Mesendoderm (in vitro differentiated cells): ENCODE measurements at places on chromosomes 7 and 10.

GRCh38 chr7:26580711-26581110 is 283.7 kb downstream of the SKAP2 start:
- no peak overlapping the region for H3K4me3 ChIP-seq
- DNase-seq, result no peak
- H3K27ac ChIP-seq, result no peak overlapping the region

GRCh38 chr10:133471300-133472109 is 17.8 kb downstream of the SCART1 start:
- H3K4me1 ChIP-seq, result no peaks in the 10 kb centered on the region
- H3K36me3 ChIP-seq, result no peaks in the 10 kb centered on the region
- H3K27me3 ChIP-seq, result no peaks in the 10 kb centered on the region
- no peak overlapping the region for H3K4me3 ChIP-seq

GRCh38 chr7:105741982-105742381 is 134.4 kb downstream of the ATXN7L1 start:
- peaks cover 16% of the 10 kb centered on the region for H3K4me1 ChIP-seq
- no peak overlapping the region for H3K27ac ChIP-seq
- H3K36me3 ChIP-seq, result no peaks in the 10 kb centered on the region

GRCh38 chr10:4652111-4653010 is 173.6 kb upstream of the AKR1E2 start:
- H3K4me3 ChIP-seq, result no peak overlapping the region
- H3K4me1 ChIP-seq, result no peaks in the 10 kb centered on the region
- no peak overlapping the region for H3K27ac ChIP-seq

- peak within 1 kb of the TSS; percentile 26 for H3K4me3 ChIP-seq
- H3K4me1 ChIP-seq, result no peaks in the 10 kb centered on the region
- no peak within 1 kb of the TSS for H3K27ac ChIP-seq
- no peaks in the 10 kb centered on the region for H3K36me3 ChIP-seq
- H3K27me3 ChIP-seq, result no peaks in the 10 kb centered on the region
Measured at GRCh38 chr7:129501760-129502707, at the start of gene SMKR1. Gene SMKR1, plus strand, starts transcription at chr7:129502531. Its CDS starts 294 bp downstream, at chr7:129502825.

DNA sequence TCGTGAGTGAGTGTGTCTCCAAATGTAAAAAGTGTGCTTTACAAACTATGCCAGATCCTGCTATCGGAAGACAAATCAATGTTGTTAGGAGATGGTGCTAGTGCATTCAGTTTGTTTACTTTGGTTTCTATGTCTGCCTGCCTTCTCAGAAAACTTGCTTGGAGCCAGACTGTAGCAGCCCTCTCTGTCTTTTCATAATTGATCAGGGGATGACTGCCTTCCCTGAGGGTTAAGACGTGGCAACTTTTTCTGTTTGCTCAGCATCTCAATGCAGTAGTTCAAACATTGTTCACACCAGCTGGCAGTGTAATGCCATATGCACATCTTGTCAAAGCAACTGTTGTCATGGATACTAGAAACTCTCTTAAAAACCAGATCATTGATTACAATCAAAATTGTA is 118.5 kb downstream of the FOXP2 start:
- H3K36me3 ChIP-seq, result no peaks in the 10 kb centered on the region
- no peak overlapping the region for H3K27ac ChIP-seq
- H3K4me3 ChIP-seq, result no peak overlapping the region
- no peaks in the 10 kb centered on the region for H3K27me3 ChIP-seq
- peak; percentile 19 for DNase-seq

DNA sequence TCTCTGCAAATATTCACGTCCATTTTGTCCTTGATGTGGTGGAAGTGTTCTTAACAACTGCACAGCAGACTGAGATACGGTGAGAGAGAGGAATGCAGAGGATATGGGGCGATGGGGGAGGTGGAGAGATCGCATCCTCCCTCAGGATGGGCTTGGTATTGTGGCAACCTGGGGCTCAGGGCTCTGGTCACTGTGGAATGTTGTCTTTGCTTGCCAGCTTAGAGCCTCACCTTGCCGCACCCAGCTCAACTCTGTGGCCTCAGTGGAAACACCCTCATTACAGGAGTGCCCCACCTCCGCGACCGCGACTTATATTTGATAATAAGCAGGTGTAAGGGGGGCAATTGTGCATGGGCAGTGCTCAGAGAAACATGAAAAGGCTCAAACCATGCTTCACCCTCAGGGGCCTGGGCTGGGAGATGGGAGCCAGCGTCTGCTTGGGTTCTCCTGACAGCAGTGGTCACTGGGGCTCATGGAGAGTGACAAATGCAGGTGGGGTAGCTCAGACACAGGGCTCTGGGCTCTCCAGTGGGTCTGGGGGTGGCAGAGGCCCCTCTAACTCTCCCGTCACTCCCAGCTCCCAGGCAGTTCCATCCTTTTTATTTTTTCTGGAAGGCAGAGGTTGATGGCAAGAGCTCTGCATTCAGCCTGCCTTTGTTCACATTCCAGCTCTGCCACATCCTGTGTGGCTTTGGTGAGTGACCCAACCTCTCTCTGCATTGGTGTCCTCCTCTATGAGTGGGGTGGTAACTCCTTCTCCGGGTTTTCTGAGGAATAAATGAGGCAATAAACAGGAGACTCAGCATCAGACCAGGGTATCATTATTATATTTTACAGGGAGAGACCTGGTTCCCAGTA is 43.1 kb upstream of the EMX2 start:
- H3K27ac ChIP-seq, result no peak overlapping the region
- H3K4me3 ChIP-seq, result no peak overlapping the region
- H3K27me3 ChIP-seq, result no peaks in the 10 kb centered on the region
- no peaks in the 10 kb centered on the region for H3K4me1 ChIP-seq
- no peaks in the 10 kb centered on the region for H3K36me3 ChIP-seq

- no peaks in the 10 kb centered on the region for H3K36me3 ChIP-seq
- no peak overlapping the region for H3K27ac ChIP-seq
- no peaks in the 10 kb centered on the region for H3K27me3 ChIP-seq
- no peak for DNase-seq
- H3K4me1 ChIP-seq, result no peaks in the 10 kb centered on the region
- H3K4me3 ChIP-seq, result no peak overlapping the region
Measured at GRCh38 chr7:644381-645305, 81.9 kb upstream of the DNAAF5 start.

GRCh38 chr7:945556-946255 is 8.8 kb downstream of the ADAP1 start:
- peaks cover 1% of the 10 kb centered on the region for H3K4me1 ChIP-seq
- no peak overlapping the region for H3K4me3 ChIP-seq
- peak; percentile 87 for DNase-seq

- H3K4me3 ChIP-seq, result no peak overlapping the region
- H3K27ac ChIP-seq, result no peak overlapping the region
- peak; percentile 74 for DNase-seq
Measured at GRCh38 chr7:91066627-91067026, 197.6 kb upstream of the FZD1 start.

- H3K27ac ChIP-seq, result no peak overlapping the region
- DNase-seq, result no peak
- H3K36me3 ChIP-seq, result no peaks in the 10 kb centered on the region
- no peak overlapping the region for H3K4me3 ChIP-seq
Measured at GRCh38 chr10:128281861-128282260, 155.6 kb upstream of the MKI67 start.

DNA sequence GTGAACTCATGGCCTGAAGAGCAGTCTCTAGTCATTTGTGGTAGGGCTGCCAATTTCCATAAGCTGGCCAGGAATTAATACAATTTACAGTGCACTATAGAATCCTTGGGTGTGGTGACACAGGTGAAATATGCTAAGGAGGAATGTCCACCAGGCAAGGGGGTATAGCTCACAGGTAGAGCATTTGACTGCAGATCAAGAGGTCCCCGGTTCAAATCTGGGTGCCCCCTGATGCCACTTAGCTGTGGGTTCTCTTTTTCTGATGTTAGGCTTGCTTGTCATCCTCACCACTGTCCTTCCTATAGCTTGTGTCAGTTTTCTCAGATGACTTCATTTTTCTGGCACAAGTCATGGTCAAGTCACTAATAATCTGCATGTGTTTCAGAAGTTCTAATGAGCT is 108.7 kb downstream of the ZNF467 start:
- no peaks in the 10 kb centered on the region for H3K27me3 ChIP-seq
- no peak overlapping the region for H3K4me3 ChIP-seq
- no peaks in the 10 kb centered on the region for H3K4me1 ChIP-seq
- H3K36me3 ChIP-seq, result no peaks in the 10 kb centered on the region

GRCh38 chr7:33423646-33424020 is 294.3 kb downstream of the BBS9 start:
- peak; percentile 67 for DNase-seq
- no peak overlapping the region for H3K4me3 ChIP-seq
- H3K27me3 ChIP-seq, result no peaks in the 10 kb centered on the region
- H3K27ac ChIP-seq, result no peak overlapping the region
- no peaks in the 10 kb centered on the region for H3K36me3 ChIP-seq
